ENCODE measurements at places on chromosomes 6 and 20. TPM values are rescaled to one million over a fixed set of nuclear protein-coding genes. Genes with fewer than 3 reads are reported as not detected.

GABRR1 gene
- total RNA-seq: not detected

SLC16A10 gene
- 5.4 TPM for total RNA-seq

DNA sequence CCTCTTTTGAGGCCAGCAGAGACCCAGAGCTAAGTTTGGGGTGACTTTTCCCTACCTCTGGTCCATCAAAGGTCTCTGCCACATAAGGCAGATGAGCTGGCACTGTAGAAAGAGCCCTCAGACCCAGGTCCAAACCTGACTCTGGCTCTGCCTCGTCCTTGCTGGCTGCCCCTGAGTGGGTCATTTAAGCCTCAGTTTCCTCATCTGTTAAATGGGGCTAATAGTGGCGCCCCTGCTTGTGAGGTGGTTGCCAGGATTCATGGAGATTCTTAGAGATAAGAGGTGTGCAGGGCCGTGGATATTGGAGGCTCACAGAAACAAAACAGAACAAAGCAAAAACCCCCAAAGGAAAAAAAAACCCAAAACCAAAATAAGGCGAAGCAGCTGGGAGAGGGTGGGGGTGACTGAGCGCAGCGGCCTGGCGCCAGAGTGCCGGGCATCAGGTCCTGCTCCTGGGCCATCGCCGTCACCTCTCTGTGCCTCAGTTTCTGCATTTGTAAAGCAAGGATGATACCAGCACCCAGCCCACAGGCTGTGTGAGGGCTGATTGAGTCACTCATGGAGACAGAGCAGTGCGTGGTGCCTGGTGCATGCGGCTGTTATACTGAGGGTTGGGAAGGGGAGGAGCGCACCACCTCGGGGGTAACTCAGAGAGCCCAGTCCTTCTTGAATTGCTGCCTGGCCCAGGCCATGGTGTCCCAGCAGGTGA lies 133.8 kb upstream of the PTPN1 start:
- DNase-seq: no peak

DNA sequence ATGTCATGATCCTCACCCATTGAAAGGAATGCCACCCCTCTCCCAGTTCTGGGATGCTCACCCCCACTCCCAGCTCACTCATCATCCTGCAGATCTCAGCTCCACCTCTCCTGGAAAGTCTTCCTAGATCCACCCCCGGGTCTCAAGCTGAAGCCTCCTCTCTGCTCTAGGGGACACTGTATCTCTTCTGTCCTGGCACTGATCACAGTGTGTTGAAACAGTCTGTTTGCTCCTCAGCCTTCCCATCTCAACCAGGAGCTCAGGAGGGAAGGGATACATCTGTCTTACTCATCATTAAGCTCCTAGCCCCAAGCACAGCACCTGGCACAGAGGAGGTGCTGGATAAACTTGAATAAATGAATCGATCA lies 80.1 kb downstream of the MRPL14 start:
- DNase-seq: no peak

- no peak for DNase-seq
Observed at GRCh38 chr6:121694801-121695251, 259.4 kb downstream of the GJA1 start.

GRCh38 chr20:24773168-24773567 lies 175.9 kb upstream of the CST7 start:
- DNase-seq: no peak

DNA sequence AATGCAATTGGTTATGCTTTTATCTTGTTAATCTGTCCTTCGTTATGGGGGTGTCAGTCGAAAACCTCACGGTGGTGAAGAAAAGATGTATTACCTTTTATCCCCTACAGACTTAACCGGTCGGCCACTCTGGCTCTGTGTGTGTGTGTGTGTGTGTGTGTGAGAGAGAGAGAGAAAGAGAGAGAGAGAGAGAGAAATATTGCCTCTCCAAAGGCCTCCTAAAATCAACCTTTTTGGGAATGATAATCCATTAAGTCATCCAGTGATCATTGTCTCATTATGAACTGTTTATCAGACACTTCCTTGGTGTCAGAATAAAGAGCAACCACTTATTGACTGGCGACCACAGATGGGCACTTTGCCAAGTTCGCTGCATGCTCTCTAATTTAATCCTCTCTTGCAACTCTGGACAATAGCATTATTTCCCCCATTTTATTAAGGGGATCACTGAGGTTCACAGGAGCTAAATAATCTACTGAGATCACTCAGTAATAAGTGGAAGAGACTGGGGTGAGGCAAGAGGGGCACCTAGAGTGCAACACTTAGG lies 30.7 kb downstream of the SLC35D3 start:
- no peak for DNase-seq

DNA sequence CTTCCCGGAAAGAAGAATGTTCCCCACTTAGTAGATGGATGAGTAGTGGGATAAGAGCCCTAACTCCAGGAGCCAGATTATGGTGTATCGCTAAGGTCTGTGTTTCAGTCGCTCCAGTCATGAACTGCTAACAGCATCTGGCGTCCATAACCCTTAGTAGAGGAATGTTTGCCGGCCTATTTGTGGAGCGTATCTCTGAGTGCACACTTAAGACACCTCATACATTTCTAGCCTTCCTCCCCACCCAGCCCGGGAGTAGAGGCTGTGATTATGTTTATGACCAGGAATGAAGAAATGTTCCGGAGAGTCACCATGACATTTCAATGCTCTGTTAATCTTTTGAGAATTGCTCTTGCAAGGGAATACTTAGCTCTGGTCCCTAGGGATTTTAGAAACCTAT lies 251.1 kb upstream of the SOX4 start:
- no peak for DNase-seq

DNA sequence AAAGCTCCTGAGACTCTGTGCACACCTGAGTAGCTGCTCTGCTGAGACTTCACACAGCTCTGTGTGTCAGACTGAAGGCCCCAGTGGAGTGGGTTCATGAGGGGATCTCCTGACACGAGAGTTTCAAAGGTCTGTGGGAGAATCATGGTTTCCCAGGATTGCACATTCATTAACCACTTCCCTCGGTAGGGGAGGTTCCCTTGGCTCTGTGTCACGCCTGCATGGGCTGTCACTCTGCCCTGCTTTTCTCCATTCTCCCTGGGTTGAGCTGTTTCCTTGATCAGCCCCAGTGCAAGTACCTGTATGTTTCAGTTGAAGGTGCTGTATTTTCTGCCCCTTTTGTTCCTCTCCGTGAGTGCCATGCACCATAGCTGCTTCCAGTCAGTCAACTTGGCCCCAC lies 236.9 kb downstream of the EPM2A start:
- no peak for DNase-seq
